Pulmonary artery endothelial cell (primary cell): ENCODE measurements at places on chromosomes 16 and 17.

DNA sequence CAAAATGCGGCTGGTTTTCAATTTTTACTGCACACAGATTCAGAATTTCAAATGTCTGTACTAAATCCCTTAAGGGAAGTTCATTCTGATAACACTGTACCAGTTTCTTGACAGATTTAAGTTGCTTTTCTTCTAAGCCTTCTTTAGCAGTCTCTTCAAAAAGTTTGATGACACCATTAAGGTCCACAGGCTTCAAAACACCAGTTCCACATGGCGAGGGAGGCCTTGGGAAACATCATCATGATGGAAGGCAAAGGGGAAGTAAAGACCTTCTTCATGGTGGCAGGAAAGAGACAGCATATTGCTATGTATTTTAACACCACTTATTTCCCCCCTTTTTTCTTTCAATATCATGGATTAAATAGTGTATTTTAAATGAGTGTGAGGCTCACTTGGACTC, 24.5 kb downstream of the NLRC5 start:
- DNase-seq = no peak

GRCh38 chr17:48542698-48543106, 2.2 kb downstream of the HOXB2 start:
- no peak for DNase-seq

- no peak for DNase-seq
Observed at GRCh38 chr17:61235827-61236197, 163.8 kb upstream of the TBX2 start.

DNA sequence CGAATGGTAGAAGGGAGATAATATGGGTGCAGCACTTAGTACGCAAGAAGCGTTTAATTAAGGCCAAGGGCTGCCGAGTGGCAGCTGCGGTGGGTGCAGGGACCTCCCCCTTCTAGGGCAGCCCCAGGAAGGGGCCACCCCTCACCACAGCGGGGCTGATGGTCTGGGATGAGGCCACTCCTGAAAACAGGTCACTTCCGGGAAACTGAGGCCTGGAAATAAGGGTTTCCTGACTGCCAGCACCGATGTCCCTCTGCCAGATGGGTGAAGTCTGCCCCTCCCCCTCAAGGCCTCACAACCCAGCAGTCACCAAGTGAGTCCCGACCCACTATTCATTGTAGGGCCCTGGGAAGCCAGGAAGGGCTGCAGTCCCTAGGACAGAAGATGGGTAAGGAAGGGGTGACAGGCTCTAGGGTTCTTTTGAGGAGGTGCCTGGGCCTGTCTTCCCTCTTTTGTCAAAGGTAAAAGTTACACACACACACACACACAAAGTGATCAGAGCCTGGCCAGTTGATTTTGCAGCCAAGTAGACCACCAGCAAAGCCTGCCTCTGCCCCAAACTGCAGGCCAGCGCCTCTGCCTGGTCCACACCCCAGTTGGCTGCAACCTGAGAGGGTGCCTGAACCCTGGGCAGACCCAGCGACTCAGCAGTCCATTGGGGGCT, 12.5 kb downstream of the SREBF1 start:
- no peak for DNase-seq

- no peak for DNase-seq
Observed at GRCh38 chr17:78001182-78001581, 42.7 kb downstream of the TNRC6C start.

- DNase-seq = no peak
Observed at GRCh38 chr17:17315142-17315821, 12.1 kb downstream of the NT5M start.

GRCh38 chr17:80315517-80316182, 55.0 kb downstream of the RNF213 start:
- DNase-seq = no peak

DNA sequence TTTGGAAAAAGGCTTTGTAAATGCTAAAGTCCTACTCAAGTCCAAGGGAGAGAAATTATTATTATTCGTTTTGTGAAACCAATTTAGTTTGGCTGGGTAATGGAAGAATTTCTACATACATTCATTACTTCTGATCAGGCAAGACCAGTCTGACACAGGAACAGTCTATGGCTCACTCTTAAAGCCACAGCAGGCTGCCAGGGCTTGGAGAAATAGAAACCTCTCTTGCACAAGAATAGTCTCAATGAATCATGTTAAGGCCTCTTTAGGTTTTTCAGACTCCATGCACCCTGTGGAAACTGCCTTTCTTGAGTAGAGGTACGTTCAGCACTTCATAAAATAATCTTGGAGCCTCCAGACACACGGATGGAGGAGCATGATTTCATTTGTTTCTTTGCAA, 167.7 kb downstream of the IRX3 start:
- no peak for DNase-seq

- DNase-seq = no peak
Observed at GRCh38 chr17:34261568-34262337, 6.7 kb downstream of the CCL2 start.

DNA sequence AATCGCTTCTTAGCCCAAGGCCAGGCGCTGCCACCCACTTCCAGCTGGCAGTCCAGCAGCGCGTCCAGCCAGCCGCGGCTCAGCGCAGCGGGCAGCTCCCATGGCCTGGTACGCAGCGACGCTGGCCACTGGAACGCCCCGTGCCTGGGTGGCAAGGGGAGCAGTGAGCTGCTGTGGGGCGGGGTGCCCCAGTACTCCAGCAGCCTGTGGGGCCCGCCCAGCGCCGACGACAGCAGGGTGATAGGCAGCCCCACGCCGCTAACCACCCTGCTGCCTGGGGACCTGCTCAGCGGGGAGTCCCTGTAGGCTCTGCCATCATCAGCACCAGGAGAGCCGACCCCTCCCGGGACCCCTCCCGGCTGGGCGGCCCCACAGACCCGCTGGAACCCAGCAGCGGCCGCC, 24.0 kb downstream of the TMC6 start:
- no peak for DNase-seq

- no peak for DNase-seq
Observed at GRCh38 chr17:81733507-81734404, 21.7 kb downstream of the SLC25A10 start.

DNA sequence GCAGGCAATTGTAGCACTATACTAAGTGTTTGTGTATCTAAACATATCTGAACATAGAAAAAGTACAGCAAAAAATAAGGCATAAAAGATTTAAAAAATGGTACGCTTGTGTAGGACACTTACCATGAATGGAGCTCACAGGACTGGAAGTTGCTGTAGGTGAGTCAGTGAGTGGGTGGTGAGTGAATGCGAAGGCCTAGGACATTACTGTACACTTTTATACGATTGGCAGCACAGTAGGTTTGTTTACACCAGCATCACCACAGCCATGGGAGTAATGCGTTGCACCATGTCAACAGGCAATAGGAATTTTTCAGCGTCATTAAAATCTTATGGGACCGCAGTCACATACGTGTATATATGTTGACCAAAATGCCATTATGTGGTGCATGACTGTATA, 45.6 kb downstream of the DNAH9 start:
- DNase-seq = no peak

DNA sequence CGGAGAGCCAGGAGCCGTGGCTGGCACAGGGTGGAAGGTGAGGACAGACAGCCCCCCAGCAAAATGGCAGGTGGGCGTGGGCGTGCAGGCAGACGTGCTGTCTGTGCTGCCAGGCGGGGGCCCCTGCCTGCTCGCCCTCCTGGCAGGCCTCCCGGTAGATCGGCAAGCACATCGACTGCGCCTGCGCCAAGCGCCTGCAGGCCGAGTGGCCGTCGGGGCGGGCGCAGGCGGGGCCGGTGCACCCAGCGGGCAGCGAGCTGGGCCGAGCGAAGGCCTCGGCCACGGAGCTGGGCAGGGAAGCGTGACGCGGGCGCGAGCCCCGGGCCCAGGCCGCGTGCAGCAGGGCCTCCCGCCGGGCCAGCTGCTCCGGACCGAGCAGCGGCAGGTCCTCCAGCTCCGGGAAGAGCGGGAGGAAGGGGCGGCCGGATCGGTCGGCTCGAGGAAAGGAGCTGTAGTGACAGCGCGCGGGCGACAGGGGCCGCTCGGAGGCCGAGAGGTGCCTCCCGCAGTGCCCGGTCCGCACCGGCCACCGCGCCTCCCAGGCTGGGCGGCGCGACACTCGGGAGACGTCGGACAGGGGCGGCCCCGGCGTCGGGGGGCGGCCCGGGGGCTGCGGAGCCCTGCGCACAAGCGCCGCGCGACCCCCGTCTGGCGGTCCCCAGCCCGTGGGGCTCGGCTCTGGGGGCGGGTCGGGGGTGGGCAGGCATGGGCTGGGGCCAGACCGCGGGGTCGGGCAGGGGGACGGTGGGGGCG, 16.9 kb downstream of the GRIN2C start:
- DNase-seq = no peak

- no peak for DNase-seq
Observed at GRCh38 chr17:74919440-74920305, 3.4 kb downstream of the USH1G start.

DNA sequence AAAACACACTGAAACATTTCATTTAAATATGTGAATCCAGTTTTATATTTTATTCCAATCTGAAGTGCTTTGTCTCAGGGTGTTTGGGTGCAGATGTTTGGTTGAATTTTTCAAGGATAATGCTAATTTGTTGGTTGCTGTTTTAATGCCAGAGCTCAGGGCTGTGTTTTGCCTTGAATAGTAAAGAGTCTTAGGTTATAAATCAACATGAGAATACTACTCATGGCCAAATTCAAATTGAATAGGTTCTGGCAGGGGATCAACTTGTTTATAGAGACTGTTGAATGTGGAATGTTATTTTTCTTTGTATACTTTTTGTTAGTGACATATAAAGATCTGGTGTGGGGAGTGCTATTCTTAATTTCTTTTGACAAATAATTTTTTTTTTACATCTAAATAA, 18.8 kb downstream of the TOM1L1 start:
- no peak for DNase-seq

DNA sequence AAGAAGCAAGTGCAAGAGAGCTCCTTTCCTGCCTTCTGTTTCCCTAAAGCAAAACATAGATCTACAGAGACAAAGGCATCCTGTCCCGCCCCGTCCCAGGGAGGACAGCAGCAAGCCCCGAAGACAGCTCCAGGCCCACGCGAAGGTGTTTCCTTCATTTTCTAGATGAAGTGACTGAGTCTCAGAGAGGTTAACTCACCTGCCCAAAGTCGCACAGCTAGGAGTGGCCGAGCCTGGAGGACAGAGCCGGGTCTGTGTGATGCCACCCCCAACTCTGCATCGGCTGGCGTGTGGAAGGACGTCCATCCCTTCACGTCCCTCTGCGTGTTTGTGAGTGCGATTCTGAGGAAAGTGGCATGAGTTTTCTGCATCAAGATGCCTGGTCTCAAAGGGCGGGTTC, 187.2 kb upstream of the CHMP6 start:
- DNase-seq = no peak

DNA sequence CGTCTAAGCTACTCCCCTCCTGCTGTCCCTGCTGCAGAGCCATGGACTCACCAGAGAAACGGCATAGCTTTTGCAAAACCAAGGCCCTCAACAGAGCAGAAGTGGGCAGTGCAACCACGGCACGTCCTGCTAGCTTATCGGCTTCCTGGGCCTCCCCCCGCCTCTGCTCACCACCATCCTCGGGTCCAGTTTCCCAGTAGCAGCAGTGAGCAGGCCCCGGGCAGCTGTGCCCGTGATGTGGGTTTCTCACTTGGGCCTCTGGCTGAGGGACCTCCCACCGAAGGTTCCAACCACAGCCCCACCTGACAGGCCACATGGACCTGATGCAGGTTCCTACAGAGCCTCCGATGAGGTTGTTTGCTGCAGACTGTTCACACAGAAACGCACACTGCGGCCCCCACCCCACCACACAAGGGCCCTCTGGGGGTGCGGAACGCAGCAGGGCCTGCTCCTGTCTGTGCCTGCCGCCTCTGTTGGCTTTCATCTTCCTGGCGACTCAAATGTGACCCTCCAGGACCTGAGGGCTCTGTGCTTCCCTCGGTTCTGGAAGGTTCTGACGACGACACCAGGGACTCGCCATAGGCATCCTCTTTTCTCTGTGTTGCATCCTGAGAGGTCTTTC, 24.8 kb downstream of the PDIA2 start:
- no peak for DNase-seq

- no peak for DNase-seq
Observed at GRCh38 chr17:29096094-29096493, 53.2 kb downstream of the PIPOX start.

DNA sequence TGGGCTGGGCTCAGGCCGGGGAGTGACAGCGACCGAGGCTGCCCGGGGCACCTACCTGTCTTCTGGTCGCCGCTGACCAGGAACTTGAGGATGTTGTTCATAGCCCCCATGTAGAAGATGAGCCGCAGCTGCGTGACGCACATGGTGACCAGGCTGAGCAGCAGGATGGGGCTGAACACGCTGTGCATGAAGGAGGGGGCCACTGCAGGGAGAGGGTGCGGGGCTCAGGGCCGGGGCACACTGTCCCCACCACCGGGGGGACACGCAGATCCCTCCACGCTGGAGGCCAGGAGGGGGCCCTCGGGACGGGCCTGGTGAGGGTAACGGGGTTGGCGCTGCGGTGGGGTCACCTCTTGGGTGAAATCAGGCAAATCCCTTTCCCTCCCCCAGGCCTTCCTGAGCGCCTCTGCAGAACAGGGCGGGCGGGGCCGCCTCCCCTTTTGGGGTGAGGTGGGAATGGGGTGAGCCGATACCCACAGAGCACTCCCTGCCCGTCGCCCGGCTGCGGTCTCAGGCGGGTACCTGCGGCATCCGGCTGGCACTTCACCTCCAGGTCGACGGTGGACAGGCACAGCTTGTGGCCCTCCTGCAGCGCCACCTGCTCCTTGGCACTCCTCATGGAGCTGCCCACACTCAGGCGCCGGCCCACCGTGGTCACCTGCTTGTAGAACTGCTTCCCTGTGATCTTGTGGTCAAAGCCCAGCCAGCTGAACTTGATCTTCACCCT, 28.3 kb upstream of the PITPNA start:
- DNase-seq = no peak

- no peak for DNase-seq
Observed at GRCh38 chr17:6358131-6358530, 76.8 kb downstream of the AIPL1 start.

- DNase-seq = no peak
Observed at GRCh38 chr17:29111816-29112499, 68.2 kb downstream of the MYO18A start.

DNA sequence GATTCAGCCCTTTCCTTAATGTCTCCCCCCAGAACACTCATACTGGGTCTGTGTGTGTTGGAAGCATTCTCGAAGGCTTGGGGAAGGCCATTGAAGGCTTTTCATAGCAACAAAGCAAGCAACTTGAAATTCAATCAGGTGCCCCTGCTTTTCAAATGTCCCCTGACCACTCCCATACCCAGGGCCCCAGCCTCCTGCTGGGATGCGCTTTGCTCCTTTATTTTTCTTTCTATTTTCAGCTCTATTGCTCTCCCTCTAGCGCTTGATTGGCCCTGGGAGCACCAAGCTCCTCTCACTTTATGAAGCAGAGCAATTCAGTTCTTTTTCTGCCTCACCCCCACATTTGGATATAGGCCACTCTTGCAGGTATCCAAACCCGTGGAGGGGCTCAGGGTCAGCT, 92.0 kb downstream of the WSCD1 start:
- DNase-seq = no peak

- DNase-seq = no peak
Observed at GRCh38 chr16:47387026-47387734, 73.7 kb downstream of the ITFG1 start.

- DNase-seq = no peak
Observed at GRCh38 chr17:8118769-8119580, 661 bp upstream of the ALOXE3 start.
